ENCODE measurements at places on chromosomes 6 and 20. TPM values are rescaled to one million over a fixed set of nuclear protein-coding genes. Genes with fewer than 3 reads are reported as not detected.

The OXT gene
- polyA plus RNA-seq, result 0.40 TPM

The REM1 gene
- 0.57 TPM for polyA plus RNA-seq

The LINC00237 gene
- not detected for polyA plus RNA-seq

The PAX1 gene
- not detected for polyA plus RNA-seq

The LAMA5 gene
- 82.7 TPM for polyA plus RNA-seq

The GSTA3 gene
- polyA plus RNA-seq, result 0.50 TPM

The COL19A1 gene
- polyA plus RNA-seq, result 3.3 TPM

The MCUR1 gene
- polyA plus RNA-seq, result 63.1 TPM

The CLVS2 gene
- 0.31 TPM for polyA plus RNA-seq

All from right renal cortex interstitium (tissue), 3 donors.